HCT116 (cell line): ENCODE measurements at places on chromosomes 3 and 15. TPM values are rescaled to one million over a fixed set of nuclear protein-coding genes. Genes with fewer than 3 reads are reported as not detected.

Gene GABRR3
- total RNA-seq, result not detected

GRCh38 chr3:169477790-169478189 is 185.7 kb downstream of the MECOM start:
- H3K36me3 ChIP-seq, result no peaks in the 10 kb centered on the region
- no peaks in the 10 kb centered on the region for H3K27me3 ChIP-seq
- no peak overlapping the region for H3K4me3 ChIP-seq
- H3K27ac ChIP-seq, result no peak overlapping the region
- no peaks in the 10 kb centered on the region for H3K4me1 ChIP-seq

DNA sequence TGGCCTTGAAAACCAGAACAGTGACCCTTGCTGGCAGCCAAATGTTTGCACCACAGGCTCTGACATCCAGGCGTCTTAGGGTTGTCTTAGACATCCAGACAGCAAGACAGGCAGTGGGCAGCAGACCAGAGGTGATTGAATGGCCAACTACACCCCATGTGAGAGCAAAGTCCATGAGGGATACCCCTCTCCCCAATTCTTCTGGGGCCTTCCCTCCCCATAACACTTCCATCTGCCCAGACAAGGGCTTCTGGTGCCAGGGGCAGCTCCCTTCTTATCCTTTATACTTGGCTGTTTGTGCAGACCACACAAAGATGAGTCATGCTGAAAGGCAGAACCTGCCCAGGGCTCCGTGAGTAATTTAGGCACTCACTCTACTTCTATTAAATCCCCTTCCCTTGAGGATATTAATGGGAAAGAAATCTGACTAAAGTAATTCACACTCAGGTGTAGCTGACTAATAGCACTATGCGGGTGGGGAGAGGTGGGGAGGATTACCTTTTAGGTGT is 257.9 kb downstream of the UACA start:
- peaks cover 50% of the 10 kb centered on the region for H3K4me1 ChIP-seq
- peak overlapping the region; percentile 0; the same call in 1 of the 2 replicates for H3K4me3 ChIP-seq
- peaks cover 18% of the 10 kb centered on the region; the same call in 1 of the 2 replicates for H3K27me3 ChIP-seq
- peak; percentile 75 for DNase-seq

Gene UBE2E1
- 75.1 TPM for total RNA-seq

Gene GPR149
- not detected for total RNA-seq

Gene THRB
- total RNA-seq, result 2.5 TPM

Gene FBXW12
- total RNA-seq, result not detected

Gene ACTR8
- total RNA-seq, result 25.5 TPM

Gene FOXB1
- total RNA-seq, result not detected

GRCh38 chr3:35679409-35680080 is 40.2 kb downstream of the ARPP21 start:
- H3K4me1 ChIP-seq, result no peaks in the 10 kb centered on the region
- H3K4me3 ChIP-seq, result no peak overlapping the region

GRCh38 chr15:50390554-50391264 is 33.5 kb upstream of the USP8 start:
- peaks cover 17% of the 10 kb centered on the region for H3K4me1 ChIP-seq
- H3K36me3 ChIP-seq, result no peaks in the 10 kb centered on the region
- no peak for DNase-seq
- H3K27ac ChIP-seq, result no peak overlapping the region
